ENCODE measurements at places on chromosomes 13 and 19.
A peak's percentile ranks its signal among the peaks of the same experiment; 100 is the strongest.

DNA sequence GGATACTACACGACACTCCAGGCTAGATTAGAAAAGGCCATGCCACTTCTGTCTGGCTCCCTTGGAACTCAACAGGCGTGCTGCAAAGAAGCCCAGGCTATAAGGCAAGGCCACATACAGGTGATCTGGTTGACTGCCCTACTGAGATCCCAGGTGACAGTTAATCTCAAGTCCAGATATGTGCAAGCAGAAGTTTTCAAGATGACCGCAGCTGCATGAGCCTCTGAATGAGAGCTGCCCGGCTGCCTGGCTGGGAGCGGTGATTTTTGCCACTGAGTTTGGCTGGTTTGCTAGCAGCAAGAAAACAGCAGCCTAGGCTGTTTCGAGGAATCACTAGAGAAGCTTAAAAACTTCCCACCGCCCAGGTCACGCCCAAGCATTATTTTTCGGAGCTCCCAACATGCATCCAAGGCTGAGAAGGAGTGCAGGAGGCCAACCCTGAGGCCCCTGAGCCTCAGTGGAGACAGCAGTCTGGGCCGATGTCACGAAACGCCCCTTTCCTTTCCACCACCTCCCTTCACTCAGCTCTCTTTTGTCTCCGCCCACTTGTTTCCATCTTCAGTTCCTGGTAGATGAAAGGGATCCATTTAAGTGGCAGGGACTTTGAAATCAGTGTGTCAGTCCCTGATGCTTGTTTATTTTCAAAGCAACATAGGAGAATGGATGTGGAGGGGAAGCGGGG is 14.0 kb upstream of the URI1 start:
- DNase-seq = no peak

DNA sequence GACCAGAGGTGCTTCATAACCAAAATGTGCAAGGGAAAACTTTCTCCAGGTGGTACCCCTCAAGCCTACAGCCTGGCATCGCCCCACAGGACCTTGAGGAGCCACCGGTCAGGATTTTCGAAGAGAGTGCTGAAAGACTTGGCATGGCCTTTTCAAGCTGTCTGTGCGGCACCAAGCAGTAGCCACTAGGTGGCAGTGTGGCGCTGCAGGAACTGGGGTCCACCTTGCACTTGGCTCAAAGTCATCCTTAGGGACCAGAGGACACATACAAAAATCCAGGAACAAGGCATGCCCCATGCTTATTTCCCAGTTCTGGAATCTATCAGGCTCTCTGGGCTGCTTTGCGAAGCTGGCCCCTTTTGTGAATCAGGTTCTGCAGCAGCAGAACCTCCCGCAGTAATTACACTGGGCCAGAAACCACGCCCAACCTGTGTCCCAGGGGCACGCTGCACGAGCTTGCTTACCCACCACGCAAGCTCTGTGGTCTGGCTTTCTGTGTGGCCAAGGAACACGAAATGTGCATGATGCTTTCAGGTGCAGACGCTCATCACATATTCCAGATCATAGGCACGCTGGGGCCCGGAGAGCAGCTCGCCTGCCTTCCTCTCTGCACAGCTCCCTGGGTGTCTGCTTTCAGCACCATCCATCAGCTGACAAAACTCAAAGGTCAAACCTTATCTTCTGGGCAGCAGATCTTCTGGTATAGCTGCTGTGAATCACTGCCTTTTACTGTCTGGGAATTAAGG is 87.2 kb downstream of the SLC7A1 start:
- peak; percentile 51 for DNase-seq

DNA sequence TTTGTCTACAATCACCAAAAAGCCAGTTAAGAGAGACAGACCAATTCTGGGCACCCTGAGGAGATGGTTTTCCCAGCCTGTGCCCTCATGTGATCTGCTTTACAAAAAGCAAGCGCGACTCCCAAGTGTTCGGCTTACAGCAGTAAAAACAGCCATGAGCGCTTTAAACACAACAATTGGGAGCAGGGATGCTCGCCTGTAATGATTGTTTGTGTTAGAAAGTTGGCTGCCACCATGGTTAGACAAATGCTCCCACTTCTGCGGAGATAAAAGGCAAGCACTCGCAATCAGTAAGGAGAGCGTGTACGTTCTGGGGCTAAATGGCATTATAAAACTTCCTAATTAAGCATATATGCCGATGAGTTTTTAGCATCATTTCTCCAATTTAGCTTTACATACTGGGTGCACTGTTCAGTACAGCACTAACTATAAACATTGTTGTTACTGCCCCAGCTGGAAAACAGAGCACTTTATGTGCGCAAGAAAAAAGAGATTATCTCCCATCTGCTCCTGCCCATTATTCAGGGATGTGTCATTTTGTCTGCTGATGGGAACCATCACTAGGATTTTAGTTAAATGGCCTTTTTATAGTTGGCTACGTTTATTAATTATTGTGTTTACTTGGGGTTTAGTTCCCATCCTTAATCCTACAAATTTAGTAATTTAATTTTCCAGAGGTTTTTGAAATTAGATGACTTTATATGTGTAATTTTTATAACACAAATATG is 309.3 kb upstream of the MAB21L1 start:
- no peak for DNase-seq

GRCh38 chr19:47446534-47447469 is 24.9 kb downstream of the SLC8A2 start:
- DNase-seq = no peak

- no peak for DNase-seq
Observed at GRCh38 chr13:99974939-99975561, 3.5 kb upstream of the ZIC5 start.

- no peak for DNase-seq
Observed at GRCh38 chr19:52542984-52543664, 15.7 kb downstream of the ZNF808 start.

DNA sequence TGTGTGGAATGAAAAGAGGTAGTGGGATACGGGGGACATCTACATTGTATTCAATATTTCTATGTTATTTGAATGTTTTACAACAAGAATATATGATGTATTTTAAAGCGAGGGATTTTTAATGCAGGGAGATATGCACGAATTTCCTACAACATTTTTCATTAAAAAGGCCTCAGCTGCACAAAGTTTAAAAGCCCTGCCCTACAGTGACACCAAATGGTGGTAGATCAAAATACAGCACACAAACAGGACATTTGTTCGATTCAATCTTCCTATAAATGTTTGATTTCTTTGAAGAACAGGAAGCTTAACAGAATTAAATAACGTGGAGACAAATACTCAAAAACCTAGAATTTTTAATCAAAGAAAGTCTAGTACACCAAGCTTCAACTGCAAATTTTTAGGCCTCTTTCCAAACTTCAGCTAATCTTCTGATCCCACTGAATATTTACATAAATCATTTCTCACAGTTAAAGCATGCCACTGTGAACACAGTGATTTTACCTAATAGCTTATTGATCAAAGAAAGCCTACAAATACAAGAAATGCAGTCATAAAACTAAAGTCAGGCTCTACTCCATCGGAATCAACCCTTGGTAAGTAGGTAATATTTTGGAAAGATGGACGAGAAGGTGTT is 257.2 kb downstream of the DIAPH3 start:
- DNase-seq = no peak

- DNase-seq = no peak
Observed at GRCh38 chr13:46179491-46179908, 2.5 kb downstream of the LCP1 start.

DNA sequence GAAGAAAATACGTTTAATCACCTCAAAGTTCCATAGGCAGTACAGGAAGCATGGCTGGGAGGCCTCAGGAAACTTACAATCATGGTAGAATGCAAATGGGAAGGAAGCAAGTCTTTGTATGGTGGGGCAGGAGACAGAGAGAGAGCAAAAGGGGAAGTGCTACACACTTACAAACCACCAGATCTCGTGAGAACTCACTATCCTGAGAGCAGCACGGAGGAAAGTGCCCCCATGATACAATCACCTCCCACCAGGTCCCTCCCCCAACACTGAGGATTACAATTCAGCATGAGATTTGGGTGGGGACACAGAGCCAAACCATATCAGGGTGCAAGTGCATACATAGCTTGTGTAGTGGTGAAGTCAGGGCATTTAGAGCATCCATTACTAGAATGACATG is 92.3 kb upstream of the ANKRD10 start:
- no peak for DNase-seq

DNA sequence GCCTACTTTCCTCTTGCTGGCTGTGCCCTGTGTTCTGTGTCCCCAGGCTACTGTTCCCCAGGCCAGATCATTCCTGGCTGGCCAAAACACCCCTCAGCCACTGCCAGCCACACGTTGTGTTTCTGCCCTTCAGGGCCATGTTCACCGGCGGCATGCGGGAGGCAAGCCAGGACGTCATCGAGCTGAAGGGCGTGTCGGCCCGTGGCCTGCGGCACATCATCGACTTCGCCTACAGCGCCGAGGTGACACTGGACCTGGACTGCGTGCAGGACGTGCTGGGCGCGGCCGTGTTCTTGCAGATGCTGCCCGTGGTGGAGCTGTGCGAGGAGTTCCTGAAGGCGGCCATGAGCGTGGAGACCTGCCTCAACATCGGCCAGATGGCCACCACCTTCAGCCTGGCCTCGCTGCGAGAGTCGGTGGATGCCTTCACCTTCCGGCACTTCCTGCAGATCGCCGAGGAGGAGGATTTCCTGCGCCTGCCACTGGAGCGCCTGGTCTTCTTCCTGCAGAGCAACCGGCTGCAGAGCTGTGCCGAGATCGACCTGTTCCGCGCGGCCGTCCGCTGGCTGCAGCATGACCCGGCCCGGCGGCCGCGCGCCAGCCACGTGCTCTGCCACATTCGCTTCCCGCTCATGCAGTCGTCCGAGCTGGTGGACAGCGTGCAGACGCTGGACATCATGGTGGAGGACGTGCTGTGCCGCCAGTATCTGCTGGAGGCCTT is 15.8 kb upstream of the CRTC1 start:
- DNase-seq = no peak

GRCh38 chr19:1425902-1426301 is 12.3 kb upstream of the RPS15 start:
- DNase-seq = no peak

DNA sequence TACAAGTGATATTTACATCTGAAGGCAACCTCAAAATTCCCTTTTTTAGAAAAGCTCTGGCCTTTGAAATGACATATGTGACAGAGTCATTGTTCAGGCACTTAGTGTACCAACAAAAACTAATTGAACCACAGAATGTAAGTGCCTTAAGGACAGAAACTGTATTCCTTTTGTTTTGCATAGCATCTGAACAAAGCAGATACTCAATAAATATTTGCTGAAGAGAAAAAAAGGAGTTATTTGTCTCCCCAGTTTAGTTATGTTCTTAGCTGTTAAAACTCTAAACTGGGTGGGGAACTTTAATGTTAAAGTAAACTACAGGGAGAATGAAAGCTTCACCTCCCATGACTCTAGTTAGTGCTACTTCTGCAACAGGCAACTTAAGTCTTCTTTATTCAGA is 56.8 kb upstream of the KLF5 start:
- DNase-seq = no peak

DNA sequence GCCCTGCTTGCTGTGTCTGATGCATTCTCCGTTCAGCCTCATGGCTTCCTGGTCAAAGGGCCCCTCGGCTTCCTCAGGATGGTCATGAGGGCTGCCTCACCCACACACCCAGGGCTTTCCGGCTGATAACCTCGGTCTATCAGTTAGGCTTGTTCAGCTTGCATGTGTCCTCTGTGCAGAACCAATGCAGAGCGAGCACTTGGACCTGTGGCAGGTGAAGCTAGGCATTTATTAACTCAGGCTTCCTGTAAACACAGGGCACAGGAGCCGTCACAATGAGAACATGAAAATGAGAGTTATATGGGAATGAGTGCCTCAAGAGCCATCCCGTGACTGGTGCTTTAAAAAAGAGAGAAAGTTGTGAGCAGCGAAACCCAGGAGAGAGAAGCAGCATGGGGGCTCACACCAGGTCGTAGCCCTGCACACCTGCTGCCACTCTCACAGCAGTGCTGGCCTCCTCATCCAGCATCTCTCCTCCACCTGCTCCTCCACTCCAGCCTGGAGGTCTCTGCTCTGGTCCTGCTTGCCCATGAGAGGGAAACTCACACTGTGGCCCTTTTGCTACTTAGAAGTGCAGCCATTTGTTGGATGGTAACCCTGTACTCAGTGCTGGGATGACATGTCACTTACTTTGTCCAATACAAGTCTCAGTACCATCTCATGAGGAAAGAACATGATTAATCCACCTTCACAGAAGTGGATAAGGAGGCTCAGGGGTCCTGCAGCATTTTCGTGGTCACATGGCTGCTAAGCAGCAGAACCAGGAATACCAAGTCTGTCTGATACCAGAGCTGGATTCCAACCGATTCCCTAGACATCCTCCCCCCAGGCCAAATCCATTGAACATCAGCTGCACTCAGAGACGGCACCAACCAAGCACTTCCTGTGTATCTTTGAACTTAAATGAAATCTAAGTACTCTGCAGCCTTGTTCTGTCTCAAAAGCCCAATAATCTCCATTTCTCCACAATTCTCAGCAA is 50.5 kb upstream of the IRS2 start:
- DNase-seq = peak; percentile 69

- no peak for DNase-seq
Observed at GRCh38 chr13:95896301-95896700, 156.9 kb downstream of the UGGT2 start.

DNA sequence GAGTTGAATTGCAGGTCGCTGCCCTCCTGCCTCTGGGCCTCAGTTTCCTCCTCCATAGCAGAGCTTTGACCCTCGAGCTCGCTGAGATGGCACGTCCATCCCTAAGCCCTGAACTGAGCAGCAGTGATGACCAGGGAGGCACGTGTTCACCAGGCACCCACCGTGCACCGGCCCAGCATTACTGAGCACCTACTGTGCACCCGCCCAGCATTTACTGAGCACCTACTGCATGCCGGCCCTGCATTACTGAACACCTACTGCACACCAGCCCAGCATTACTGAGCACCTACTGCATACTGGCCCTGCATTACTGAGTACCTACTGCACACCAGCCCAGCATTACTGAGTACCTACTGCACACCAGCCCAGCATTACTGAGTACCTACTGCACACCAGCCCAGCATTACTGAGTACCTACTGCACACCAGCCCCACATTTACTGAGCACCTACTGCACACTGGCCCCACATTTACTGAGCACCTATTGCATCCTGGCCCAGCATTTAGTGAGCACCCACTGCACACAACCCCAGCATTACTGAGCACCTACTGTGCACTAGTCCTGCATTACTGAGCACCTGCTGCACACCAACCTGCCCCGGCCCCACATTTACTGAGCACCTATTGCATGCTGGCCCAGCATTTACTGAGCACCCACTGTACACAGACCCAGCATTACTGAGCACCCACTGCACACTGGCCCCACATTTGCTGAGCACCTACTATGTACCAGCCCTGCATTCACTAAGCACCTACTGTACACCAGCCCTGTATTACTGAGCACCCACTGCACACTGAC is 6.3 kb downstream of the TPGS1 start:
- DNase-seq = no peak

GRCh38 chr13:59492030-59492636 is 671.6 kb downstream of the DIAPH3 start:
- DNase-seq = no peak

DNA sequence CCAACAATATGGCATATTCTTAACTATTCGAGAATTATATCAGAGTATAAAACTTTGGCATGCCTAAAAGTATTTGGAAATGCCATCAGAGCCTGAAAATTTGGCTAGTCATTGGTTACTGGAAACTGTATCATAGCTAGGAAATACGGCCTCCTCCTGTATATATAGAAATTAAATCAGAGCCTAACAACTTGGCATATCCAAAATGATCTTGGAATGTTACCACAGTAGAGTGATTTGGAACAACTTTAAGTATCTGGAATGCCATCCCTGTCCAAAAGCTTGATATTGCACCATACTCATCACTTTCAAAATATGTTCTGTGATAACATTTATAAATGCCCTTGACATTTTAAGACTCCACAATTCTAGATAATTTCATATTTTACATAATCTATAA is 335.8 kb downstream of the SLITRK1 start:
- DNase-seq = no peak

GRCh38 chr19:21568816-21569493 is 63.6 kb downstream of the ZNF429 start:
- DNase-seq = no peak
